ENCODE measurements at places on chromosomes 1 and 21.

- no peak for DNase-seq
Measured at GRCh38 chr1:235098547-235098946, 30.1 kb downstream of the TOMM20 start.

- no peak for DNase-seq
Measured at GRCh38 chr1:115233598-115233997, 104.5 kb downstream of the NGF start.

GRCh38 chr1:65813956-65814355 is 21.3 kb downstream of the PDE4B start:
- DNase-seq, result no peak

DNA sequence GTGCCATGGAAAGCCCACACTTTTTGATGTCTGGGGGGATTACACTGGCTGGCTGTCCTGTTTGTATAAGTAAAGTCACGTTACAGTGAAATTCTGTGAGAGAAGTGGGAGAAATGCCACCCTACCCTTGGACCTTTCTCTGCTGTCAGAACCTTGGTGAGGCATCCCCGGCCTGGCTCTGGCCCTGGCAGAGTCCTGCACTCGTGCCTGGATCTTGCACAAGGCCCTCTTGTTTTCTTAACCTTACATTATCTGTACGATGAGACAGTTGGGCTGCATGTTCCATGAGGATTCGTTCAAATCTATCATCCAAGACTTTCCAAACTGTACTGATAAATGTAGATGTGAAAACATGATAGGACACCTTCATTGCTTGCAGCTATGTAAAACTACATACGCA is 11.4 kb downstream of the SNAP47 start:
- no peak for DNase-seq

GRCh38 chr1:43272161-43272560 is 2.4 kb downstream of the TMEM125 start:
- DNase-seq, result no peak

GRCh38 chr1:232880354-232880753 is 70.1 kb upstream of the NTPCR start:
- DNase-seq, result no peak

DNA sequence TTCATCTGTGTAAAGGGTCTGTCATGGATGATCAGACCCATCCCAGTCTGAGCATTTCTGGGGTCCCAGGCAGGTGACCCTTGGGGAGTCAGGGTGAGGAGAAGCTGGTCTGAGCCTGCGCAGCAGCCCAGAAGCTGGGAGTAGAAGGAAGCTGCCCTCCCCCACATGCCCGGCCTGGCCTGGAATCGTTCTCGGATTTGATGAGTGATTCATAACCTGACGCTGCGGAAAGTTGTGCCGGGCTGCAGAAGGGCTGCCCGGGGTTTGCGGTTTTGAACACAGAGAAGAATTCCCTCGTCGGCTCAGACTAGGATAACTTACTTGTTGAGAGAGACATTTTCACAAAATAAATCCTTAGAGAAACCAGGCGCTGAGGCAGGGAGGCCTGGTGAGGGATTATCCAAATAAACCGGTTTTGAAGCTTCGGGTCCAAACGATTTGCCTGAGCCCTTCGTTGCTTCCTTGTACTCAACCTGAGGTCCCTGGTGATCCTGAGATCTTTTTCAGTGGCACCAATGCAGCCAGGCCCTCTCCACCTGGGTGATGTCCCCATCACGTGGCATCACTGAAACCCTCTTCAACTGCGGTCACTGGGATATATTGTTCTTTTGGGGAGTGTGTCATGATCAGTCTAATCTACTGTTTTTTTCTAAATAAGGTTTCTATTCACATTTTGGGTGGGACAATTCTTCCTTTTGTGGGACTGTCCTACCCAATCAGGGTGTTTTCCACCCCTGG is 29.2 kb downstream of the EPHB2 start:
- DNase-seq, result no peak

DNA sequence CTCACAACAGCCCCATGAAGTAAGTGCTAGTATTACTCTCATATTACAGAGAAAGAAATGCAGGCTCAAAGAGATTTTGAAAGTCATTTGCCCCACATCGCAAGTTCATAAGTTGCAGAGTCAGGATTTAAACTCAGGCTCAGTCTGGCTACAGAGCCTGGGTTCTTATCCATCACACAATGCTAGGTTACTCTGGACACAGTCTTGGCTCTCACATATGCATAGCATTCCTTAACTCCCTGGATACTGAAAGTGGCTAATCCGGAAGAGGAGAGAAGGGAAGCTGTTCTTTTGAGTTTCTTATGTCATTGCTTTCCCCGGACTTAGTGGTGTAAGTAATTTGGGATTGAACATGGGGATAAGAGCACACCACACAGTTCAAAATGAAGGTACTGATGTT is 357.4 kb upstream of the PLXNA2 start:
- no peak for DNase-seq

GRCh38 chr1:47843781-47844557 is 153.2 kb downstream of the TRABD2B start:
- DNase-seq, result no peak

GRCh38 chr1:155134322-155134721 is 1.3 kb upstream of the SLC50A1 start:
- no peak for DNase-seq
